ENCODE measurements at places on chromosomes 11 and 22.

DNA sequence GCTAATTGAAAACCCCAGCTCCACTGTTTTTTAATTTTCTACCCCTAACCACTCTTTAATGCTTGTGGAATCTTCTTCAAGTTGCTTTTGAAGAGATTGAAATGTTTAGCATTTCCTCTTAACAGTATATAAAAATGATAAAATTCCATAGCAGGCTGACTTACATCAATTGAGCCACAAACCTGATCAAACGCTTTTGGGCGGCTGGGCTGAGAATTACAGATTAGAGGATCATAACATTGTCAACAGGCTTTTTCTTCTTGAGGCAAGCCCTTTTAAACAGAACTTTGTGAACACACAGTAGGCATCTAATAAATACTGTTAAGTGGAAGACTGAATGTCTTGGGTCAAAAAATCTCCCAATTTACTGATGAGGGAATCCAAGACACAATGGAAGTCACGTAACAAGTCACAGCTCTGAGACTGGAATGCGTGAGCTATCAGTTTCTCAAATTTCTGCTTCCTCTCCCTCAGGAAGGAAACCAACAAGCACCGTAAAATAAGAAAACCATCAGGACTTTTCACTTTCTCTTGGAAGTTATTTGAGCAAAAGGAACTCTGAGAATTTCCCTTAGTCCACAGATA, 50.0 kb upstream of the CCDC89 start:
- no peak for DNase-seq

DNA sequence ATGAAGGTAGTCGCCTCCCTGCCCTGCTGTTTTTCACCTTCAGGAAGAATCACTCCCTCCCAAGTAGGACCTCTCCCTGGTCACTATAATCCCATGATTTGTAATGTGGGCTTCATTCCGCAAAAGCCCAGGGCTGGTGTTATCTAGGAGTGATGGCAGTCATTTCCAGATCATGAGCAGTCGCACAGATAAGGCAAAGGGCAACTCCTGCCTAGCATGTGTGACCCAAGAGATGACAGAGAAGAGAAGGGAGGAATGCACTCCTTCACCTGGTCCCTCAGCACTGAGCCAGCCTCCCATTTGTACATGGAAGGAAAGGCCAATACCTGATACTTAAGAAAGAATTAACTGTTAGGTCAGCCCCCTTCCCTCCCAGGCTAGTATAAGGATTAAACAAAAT, 102.9 kb downstream of the RPL27A start:
- DNase-seq = no peak

- DNase-seq = no peak
Measured at GRCh38 chr11:115220423-115220822, 283.8 kb downstream of the CADM1 start.

GRCh38 chr11:117824571-117825537, at the start of gene FXYD2:
Gene FXYD2 (minus strand): TSS chr11:117824744. CDS start chr11:117824678, 66 bp downstream.
- no peak for DNase-seq

GRCh38 chr11:124865902-124866851, 945 bp downstream of the ROBO3 start:
- peak; percentile 39 for DNase-seq

DNA sequence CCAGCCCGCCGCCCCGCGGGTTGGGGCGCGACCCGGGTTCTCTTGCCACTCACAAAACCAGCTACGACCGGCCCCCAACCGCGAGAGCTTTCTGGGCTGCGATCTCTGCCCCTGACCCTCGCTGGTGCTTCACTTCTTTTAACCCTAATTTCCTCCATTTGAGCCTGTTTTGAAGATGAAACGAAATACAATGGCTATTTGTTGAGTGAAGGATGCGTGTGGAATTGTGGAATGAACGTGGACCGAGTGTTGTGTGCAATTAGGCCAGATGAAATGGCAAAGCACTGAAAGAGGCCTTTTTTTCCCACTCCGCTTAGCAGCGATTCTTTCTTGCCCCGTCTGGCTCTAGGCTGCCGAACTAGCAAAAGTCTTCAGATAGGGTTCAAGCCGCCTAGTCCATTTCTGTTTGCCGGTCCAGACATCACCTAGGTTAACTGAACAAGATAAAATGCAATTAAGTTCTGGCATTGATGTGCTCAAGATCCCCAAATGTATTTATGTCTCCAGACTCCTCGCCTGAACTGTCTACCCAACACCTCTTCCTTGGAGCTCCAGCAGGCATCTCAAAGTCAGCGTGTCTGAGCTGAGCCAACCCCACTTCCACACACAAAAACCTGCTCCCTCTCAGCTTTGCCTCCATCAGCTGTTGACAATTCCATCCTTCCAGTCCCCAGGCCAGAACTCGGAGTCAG, 471 bp upstream of the TMEM184B start:
- DNase-seq = no peak

GRCh38 chr11:20161230-20161918, 1.1 kb upstream of the DBX1 start:
- no peak for DNase-seq

DNA sequence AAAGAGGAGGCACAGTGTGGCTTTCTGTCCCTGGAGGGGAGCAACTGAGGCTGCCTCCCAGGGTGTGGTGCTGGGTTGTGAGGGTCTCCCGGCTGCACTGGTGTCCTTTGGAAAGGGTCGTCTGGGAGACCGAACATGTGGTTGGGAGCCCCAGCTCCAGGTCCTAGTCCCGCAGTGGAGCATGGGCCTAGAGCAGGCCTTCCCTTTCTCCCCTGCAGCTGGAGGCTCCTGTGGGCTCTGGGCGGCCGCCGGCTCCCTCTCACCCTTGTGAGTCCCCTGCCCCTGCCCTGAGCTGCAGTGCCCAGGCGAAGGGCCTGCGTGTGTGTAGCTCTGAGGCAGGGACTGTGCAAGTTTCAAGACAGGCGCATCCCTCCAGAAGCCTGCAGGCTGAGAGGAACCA, 1492.7 kb downstream of the BRD1 start:
- no peak for DNase-seq

GRCh38 chr11:1083621-1084551, 9.2 kb downstream of the MUC2 start:
- DNase-seq = no peak

- no peak for DNase-seq
Measured at GRCh38 chr11:14359501-14360031, 583 bp upstream of the RRAS2 start.

Measured in activated CD4-positive, alpha-beta T cell treated with anti-CD3 and anti-CD28 coated beads for 24 hours (primary cell).